ENCODE measurements at places on chromosomes 16 and 17.

DNA sequence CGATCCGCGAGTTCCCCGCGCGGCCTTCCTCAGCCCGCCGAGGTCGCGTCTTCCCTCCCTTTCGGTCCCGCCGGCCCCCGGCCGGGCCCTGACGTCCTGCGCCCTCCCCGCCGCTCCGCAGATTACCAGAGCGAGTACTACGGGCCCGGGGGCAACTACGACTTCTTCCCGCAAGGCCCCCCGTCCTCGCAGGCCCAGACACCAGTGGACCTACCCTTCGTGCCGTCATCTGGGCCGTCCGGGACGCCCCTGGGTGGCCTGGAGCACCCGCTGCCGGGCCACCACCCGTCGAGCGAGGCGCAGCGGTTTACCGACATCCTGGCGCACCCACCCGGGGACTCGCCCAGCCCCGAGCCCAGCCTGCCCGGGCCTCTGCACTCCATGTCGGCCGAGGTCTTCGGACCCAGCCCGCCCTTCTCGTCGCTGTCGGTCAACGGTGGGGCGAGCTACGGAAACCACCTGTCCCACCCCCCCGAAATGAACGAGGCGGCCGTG is 5.4 kb downstream of the LHX1 start:
- DNase-seq, result no peak

GRCh38 chr17:5485270-5486205 is at the start of gene DERL2:
DERL2 (minus strand) TSS chr17:5486178; CDS start chr17:5486161, 17 bp downstream.
- no peak for DNase-seq

- no peak for DNase-seq
These were observed 211.9 kb upstream of the HS3ST3A1 start for GRCh38 chr17:13813347-13814240.

GRCh38 chr17:62705778-62706597 is 78.5 kb downstream of the MRC2 start:
- DNase-seq, result no peak

GRCh38 chr16:50821586-50821985 is 79.7 kb downstream of the CYLD start:
- DNase-seq, result no peak

DNA sequence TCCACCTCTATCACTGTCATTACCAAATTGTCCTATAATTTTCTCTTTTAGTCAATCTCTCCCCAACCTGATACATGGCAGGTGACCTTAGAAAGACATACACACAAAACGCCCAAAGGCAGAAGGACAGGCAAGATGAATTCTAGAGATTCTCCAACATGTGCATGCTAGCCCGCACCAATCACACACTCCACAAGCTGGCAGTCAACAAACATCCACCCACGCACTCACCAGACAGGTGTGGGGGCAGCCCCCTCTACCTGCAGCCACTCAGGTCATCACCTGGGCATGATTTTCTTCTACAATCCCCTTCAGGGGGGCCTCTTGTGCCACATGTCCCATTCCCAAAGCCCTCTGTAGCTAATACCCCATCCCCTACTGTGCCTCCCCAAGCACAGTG is 9.5 kb downstream of the MPP2 start:
- DNase-seq, result no peak

DNA sequence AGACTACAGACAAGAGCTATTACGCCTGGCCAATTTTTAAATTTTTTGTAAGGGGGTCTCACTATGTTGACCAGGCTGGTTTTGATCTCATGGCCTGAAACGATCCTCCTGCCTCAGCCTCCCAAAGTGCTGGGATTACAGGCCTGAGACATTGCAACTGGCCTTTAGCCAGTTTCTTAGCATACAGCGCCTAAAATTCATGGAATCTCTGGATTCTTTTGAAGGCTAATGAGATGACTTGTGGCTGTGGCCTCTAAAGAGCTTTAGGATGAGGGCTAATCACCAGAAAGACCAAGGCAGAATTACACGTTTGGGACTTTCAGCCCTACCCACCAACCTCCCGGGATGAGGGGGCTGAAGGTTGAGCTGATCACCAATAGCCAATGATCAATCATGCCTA is 34.6 kb downstream of the AKAP10 start:
- DNase-seq, result no peak

DNA sequence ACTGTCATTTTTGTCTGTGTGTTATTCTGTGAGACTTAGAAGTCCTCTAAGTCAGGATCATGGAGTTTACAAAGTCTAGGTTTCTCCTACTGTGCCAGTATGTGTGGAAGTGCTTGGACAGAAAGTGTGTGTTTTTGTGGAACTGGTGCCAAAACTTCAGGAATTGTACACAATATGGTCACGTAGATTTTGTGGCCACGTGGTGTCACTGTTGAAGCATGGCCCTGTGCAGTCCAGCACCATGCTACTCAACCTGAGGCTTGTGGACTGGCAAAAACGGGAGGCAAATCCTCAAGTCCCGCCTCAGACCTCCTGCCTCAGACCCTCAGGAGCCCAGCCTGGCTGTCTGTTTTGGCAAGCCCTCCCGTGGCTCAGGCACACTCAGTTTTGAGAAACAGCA is 16.7 kb upstream of the ALKBH5 start:
- DNase-seq, result no peak

DNA sequence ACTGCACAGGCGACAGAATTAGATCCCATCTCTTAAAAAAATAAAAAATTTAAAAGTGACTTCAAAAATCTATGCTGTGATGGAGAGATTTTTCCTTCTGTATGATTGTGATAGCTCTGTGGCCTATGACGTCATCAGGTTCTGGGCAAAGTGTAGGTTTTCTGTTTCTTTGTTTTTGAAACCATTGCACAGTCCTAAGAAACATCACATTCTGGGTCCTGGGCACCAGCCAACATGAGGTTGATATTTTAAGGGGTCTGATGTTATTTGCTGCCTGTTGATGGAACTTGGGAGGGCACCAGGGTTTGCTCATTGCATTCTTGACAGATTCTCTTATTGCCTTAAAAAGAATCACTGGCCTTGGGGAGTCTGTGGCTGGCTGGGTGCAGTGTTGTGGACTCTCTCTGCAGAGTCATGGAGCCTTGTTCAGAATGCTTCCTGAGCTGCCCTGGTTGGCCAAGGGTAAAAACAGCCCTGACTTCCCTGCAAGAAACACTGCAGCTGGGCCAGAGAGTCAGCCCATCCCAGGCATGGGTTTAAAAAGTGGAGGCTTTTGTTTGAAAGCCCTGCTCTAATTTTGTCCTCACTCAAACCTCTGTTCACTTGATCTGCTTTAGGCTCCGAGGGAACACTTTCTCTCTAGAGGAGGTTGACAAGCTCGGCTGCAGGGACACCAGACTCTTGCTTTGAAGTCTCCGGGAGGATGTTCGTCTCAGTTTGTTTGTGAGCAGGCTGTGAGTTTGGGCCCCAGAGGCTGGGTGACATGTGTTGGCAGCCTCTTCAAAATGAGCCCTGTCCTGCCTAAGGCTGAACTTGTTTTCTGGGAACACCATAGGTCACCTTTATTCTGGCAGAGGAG is 10.5 kb upstream of the CYLD start:
- DNase-seq, result no peak

DNA sequence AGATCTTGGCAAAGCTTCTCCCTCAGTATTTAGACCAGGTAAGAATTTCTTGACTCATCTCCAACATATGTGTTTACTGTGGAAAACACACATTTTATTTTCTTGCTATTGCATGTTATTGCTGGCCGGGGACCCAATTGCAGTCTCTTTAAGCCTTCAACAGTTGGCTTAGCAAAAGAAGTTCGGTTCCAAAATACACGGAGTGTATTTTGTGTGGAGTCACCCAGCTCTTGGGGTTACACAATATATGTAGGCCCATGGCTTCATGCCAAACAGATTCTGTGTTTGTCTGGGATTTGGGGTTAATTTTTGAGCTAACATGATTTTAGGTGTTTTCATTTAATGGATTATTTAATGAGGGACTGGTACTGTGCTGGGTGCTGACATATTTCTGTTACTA is 4.0 kb downstream of the ALDH3A2 start:
- DNase-seq, result no peak

- DNase-seq, result no peak
These were observed 7.3 kb downstream of the NT5C start for GRCh38 chr17:75124041-75124818.

GRCh38 chr16:67942200-67942509 is 1.8 kb downstream of the LCAT start:
- DNase-seq, result peak; percentile 78

- DNase-seq, result no peak
These were observed 3.6 kb downstream of the MAP2K4 start for GRCh38 chr17:12024327-12024726.

- no peak for DNase-seq
These were observed 14.7 kb downstream of the CCR7 start for GRCh38 chr17:40550608-40551007.

GRCh38 chr17:82226809-82227628 is 1.8 kb upstream of the SLC16A3 start:
- DNase-seq, result no peak

DNA sequence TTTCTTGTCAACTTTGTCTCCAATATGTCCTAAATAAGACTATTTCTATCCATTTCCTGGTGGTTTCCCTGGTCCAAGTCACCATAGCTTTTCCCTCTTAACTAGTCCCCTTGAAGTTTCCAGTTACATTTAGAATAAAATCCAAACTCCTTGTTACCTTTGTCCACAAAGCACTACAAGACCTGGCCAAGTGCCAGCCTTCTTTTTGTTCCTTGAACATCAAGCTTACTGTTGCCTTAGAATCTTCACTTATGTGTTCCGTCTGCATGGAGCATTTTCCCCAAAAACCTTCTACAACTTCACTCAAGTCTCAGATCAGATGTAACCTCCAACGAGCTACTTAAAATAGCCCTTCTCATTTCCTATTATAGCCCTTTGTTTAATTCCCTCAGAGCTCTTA is 101.4 kb downstream of the ITFG1 start:
- DNase-seq, result no peak

- no peak for DNase-seq
These were observed 80.7 kb downstream of the TIMM22 start for GRCh38 chr17:1077581-1077985.

DNA sequence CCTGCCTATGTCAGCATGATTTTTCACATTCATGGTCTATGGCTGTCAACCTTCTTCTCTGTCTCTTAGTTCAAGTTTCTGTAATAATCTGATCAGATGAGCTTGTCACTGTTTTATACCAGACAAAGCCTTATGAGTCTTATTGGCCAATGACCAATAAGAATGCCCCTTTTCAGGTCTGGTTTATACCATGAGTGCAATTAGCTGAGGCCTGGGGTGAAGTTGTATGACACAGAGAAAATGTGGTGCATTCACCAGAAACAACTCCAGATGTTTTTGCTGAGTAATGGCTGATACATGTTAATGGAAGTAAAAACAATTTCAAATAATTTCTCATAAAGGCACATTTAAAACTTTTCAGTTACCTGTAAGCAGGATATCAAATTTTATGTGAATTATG is 218.6 kb upstream of the CDH8 start:
- no peak for DNase-seq

DNA sequence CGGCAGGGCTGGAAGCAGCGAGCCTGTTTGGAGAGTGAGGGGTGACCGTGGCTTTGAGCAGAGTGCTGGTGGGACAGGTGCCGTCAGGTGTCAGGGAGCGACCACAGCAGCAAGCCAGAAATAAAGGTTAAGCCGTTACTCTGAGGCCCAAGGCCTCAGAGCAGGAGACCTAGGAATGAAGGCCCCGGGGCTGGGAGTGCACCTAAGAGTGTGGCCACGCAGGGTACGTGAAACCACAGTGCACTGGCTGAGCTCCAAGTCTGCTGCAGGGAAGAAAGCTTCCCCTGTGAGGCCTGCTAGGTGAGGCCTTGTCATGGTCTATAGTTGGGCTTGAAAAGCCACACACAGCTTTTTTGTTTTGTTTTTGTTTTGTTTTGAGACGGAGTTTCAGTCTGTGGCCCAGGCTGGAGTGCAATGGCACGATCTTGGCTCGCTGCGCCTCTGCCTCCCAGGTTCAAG is 8.7 kb downstream of the CLUAP1 start:
- no peak for DNase-seq

DNA sequence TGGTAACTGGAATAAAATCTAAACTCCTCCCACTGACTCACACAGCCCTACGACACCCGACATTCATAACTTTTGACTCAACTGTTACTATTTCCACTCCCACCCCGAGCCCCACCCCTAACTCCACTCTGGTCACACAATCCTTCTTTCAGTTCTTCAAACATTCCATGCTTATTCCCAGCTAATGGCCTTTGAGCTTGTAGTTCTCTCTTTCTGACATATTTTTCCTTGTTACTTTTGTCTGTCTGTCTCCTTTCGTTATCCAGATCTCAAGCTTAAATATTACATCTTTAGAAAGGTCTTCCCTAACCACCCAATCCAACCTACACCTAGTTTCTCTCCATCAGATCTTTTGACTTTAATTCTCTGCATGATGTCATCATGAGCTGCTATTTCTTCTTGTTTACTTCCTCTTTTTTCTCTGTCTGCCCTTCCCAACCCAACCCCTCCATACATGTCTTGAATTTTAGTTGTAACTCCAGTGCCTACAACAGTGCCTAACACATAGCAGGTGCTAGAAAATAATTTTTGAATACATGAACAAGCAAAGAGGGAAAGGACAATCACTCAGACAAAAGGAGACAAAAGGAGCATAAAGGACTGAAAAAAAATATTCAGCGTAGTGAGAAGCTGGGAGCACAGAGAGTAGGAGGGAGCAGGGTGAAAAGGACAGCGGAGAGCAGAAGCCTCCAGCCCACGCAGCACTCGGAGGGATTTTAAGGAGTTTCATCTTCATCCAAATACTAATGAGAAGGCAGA is 65.2 kb upstream of the SMIM36 start:
- DNase-seq, result no peak

DNA sequence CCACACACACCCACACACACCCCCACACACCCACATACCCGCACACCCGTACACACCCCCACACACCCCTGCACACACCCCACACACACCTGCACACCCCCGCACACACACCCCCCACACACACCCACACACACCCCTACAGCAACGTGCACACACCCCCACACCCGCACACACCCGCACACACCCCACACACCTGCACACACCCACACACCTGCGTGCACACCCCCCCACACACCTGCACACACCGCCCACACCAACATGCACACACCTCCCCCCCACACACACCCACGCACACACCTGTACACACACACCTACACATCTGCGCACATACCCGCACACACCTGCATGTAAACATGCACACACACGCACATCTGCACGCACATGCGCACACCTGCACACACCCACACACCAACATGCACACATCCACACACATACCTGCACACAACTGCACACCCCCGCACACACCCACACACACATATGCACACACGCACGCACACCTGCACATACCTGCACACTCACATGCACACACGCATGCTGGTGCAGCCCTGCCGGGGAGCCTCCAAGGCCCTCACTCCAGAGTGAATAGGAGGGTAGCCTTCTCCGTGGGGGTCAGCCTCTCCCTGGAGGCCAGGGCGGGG is 7.5 kb downstream of the ASPSCR1 start:
- DNase-seq, result no peak

All from GM20000 (cell line).